ENCODE measurements at places on chromosomes 7 and 10.

GRCh38 chr10:71266147-71266917, 52.7 kb upstream of the SLC29A3 start:
- no peak for DNase-seq

- peak; percentile 3 for DNase-seq
These were observed 82.6 kb downstream of the DNMBP start for GRCh38 chr10:99926925-99927720.

GRCh38 chr10:33055625-33056024, 97.6 kb upstream of the ITGB1 start:
- DNase-seq: no peak

DNA sequence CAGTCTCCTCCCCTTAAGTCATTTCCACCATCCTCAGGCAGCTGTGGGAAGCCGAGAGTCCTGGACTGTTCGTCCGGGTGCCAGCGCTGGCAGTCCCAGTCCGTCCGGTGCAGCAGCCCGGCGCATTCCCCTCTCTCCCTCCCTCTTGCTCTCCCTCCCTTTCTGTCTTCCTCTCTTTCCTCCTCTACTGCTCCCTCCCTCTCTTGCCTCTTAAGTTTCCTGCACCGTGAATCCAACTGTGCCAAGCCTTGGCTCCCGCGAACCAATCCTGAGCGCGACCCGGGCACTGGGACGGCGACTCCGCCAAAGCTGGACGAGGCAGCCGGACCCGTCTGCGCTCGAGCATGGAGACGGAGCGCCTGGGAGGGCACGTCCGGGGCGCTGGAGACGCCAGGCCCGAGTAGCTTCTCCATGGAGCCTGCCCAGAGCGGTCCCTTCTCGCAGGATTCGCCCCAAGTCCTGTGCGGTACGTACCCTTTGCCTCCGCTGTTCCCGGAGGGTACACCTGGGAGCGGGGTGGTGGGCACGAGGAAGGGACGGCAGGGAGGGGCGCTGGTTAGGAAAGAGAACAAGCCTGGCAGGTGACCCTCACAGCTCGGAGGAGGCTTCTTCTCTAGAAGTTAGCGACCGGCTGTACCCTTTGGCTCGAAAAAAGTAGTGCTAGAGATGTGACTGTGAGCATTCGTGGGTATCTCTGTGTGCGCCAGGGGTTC, 1.0 kb downstream of the NXPH1 start:
- DNase-seq: no peak

Data from substantia nigra (tissue), 51 donors.